ENCODE measurements at places on chromosomes 1 and 21.
A peak's percentile ranks its signal among the peaks of the same experiment; 100 is the strongest.

DNA sequence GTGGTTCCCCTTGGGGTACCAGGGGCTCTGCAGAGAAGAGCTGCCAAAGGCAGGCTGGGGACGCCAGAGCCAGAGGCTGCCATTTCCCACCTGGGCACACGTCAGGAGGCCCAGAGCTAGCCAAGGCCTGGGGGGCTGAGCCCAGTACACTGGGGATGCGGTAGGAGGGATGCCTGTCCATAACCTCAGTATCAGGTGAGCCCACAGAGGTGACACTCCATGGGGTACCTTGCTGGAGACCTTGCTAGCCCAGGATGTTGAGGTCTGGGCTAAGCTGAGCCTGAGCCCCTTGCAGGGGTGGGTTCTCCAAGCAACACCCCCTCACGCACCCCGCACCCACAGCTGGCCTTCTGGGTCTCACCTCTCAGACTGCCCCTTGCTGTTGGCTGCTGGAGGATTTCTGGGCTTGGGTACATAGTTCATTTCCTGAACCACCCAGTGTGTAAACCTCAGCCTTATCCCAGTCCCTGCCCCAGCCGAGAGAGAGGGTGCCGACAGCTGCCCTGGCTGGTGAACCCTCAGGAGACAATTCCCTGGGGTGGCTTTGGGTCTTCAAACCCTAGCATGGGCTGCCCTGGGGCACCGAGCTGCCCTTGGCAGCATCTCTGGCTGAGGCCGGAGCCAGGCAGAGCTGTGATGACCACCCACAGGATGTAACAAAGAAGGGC, 92.5 kb upstream of the VAMP3 start:
- peak; percentile 42 for DNase-seq

- DNase-seq = no peak
These were observed at the start of gene SELL for GRCh38 chr1:169711469-169712308. Gene SELL (minus strand): TSS chr1:169711620. CDS start chr1:169711498, 122 bp downstream.

- DNase-seq = no peak
These were observed 2.2 kb upstream of the G0S2 start for GRCh38 chr1:209672705-209673630.

DNA sequence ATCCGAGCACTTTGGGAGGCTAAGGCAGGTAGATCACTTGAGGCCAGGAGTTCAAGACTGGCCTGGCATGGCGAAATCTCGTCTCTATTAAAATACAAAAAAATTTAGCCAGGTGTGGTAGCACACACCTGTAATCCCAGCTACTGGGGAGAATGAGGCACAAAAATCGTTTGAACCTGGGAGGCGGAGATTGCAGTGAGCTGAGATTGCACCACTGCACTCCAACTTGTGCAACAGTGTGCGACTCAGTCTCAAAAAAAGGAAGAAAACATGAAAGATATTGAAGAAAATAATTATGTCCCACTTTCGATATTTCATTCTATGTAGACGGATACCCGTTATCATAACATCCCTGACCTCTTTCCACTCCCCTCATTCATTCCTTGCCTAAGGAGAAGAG, 19.2 kb downstream of the TUT4 start:
- no peak for DNase-seq

GRCh38 chr1:43933386-43934100, at the start of gene ARTN:
Gene ARTN (plus strand): TSS chr1:43933801. CDS start chr1:43935657, 1,856 bp downstream.
- DNase-seq = no peak

DNA sequence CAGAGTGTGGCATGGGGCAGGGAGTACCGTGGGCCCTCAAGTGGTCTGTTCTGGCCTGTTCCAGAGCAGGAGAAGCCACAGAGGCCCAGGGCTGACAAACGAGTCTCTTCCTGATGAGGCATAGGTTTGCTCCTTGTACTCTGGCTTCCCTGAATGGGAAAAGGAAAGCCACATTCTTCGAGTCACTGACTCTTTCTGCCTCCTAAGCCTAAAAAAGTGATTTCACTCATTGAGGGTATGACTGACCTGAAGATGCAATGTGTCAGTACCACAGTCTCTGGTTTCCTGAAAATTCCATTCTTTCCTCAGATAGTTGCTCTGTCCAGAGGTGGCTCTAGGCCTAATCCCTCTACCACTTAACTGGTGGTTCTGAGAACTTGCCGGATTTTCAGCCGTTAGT, 92.3 kb downstream of the KCNN3 start:
- DNase-seq = no peak
